ENCODE measurements at places on chromosomes 3 and 15.

GRCh38 chr3:149095487-149095886 lies 9.2 kb upstream of the HLTF start:
- no peak for DNase-seq

- DNase-seq, result no peak
Measured at GRCh38 chr3:75303741-75304140, 360.4 kb upstream of the FRG2C start.

GRCh38 chr3:116601206-116601605 lies 108.4 kb upstream of the TUSC7 start:
- no peak for DNase-seq

DNA sequence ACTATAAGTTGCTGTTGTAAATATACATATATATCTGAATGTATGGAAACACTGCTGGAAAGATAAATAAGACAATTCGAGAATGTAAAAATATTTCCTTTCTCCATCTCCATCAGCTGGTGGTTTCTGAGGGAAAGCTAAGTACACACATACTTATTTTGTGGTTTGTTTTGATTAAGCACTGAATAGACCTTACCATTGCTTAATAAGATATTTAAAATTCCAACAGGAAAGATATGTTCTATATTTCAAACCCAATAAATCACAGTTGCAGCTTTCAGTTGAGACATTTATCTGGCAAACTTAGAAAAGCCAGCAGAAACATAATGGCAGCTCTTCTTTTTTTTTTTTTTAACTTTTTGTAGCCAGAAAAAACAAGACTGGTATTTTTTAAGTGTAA lies 160.4 kb downstream of the VGLL3 start:
- peak; percentile 77 for DNase-seq

DNA sequence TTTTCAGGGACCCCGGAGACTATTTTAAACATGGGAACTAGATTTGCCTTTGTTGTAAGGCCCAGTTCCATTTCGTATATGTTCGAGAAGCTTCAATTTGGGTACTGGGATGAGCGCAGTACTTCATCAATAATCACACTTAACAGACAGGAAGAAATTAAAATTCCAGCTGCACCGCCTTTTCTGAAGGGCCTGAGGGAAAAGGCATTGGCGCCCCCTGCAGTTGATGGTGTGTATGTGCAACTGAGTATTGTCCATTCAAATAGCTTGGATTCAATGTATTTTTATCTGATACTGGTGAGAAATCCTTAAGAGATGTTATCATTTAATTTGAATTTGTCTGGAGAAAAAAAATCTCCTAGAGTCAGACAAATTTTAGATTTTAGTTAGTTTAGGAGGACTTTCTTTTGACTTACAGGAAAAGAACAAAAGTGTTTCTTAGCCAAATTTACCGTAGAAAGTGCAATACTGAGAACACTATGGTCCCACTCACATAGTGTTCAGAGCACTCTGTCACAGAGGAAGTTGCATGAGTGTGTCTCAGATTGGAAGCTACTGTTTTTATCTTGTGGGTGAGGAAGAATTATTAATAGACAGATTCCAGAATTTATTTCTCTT lies 5.4 kb upstream of the ALDH1A2 start:
- peak; percentile 38 for DNase-seq

Data from fibroblast of skin of left quadriceps (primary cell).